ENCODE measurements at places on chromosomes 12 and 14.

DNA sequence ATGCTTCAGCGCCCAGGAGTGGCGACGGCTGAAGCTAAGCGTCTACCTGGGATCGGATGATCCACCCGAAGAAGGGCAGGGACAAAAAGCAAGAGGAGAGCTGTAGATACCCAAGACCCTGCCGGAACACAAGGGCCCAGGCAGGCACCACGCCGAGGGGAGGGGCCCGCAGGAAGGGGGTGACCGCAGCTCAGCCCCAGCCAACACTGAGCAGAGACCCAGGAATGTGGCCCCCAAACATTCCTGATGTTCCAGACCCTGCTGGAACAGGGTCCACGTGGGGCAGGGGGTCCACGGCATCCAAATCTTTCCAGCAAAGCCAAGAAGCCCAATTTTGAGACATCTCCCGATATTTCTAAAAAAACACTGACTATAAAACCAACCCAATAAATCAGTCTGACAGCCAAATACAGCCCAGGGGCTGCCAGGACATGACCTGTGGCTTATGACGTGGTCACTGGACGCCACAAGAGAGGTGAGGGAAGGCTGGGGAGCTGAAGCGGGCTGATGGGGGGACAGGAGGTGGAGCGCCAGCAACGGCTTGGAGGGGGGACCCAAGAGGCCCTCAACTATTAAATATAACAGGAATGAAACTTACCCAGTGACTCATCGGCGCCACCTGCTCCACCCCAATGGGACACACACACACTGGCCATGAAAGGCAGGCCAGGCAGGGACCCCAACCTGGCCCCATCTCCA, 58.9 kb downstream of the NCOR2 start:
- no peak for DNase-seq

DNA sequence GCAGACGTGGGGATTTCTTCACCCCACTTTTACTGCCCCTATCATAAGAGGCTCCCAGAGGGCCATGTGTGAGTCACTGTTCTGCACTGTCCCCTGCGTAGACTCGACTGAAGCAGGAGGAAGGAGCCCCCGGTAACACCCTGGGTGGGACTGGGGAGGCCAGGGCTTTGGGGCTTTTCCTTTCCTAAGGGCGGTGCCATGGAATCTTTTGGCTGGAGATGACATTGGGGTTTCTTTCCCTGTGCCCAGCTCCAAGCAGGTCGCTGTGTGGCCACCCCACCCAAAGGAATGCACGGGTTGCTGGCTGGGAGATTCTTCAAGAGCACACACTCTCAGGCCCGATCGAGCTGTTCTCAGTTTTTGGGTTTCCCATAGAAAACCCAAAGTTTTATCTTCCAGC, 62.3 kb upstream of the RIN3 start:
- no peak for DNase-seq

GRCh38 chr14:22472935-22473854, 115.8 kb downstream of the DAD1 start:
- peak; percentile 16 for DNase-seq

GRCh38 chr14:60482743-60483142, 3.1 kb downstream of the C14orf39 start:
- DNase-seq, result no peak

DNA sequence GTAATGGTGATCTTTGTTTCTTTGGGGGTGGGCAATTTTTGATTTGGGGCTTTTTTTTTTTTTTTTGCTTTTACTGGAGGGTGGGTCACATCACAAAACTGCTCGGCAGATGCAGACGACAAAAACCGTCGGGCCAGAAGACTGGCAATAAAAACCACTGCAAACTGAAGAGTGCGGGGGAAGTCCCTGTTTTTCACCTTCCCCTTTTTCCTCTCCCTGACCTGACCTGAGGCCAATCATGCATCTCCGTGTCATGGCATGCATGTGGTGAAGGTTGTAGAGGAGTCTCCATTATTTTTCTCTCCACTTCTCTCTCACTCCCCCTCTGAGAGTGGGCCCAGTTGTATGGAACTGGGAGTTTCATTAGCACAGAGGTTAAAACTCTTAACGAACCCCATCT, 57.5 kb downstream of the AP5M1 start:
- no peak for DNase-seq

DNA sequence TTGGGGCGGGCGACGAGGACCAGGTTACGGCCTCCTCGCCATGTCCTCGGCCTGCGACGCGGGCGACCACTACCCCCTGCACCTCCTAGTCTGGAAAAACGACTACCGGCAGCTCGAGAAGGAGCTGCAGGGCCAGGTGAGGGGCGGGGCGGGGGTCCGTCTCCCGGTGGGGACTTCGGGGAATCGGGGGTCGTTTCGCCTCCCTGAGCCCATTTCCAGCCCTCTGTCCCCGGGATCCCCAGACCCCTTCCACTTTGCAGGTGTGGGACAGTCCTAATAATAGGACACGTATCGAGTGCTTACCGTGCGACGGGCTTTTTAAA, 380 bp downstream of the ANKRD13A start:
- no peak for DNase-seq

DNA sequence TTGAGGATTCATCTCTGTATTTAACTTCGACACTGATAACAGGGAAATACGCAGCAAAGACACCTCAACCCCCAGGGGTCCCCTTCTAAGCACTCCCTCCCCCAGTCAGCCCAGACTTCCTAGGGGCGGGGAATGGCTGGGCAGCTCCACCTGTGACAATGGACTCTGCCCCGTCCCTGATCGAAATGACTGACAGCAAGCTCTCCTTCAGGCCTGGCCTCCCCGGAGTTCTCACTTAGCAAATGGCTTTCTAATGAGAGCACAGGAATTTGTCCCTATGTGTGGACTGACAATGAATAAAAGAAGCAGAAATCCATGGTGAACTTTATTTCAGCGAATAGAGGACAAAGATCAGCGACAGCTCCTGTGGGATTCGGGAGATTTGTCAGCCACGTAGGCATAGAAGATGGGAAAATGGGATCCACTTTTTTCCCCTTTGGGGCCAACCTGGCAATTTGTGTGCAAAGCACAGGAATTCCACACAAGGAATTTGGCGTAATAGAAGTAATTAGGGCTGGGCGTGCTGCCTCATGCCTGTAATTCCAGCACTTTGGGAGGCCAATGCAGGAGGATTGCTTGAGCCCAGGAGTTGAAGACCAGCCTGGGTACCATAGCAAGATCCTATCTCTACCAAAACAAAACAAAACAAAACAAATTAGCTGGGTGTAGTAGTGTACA, 63.8 kb downstream of the TNFAIP2 start:
- DNase-seq, result peak; percentile 88

- peak; percentile 88 for DNase-seq
These were observed at the start of gene ZBTB1 for GRCh38 chr14:64504310-64504896. Gene ZBTB1 (plus strand): TSS chr14:64504770. CDS start chr14:64521505, 16,735 bp downstream.

GRCh38 chr14:103718572-103718971, 3.0 kb downstream of the ZFYVE21 start:
- DNase-seq, result no peak

- peak; percentile 63 for DNase-seq
These were observed 283.3 kb upstream of the PWP1 start for GRCh38 chr12:107402041-107403022.

- DNase-seq, result no peak
These were observed 126.7 kb downstream of the TTC6 start for GRCh38 chr14:37721976-37722659.

- no peak for DNase-seq
These were observed 12.8 kb upstream of the BEGAIN start for GRCh38 chr14:100599981-100600380.

- peak; percentile 45 for DNase-seq
These were observed 244.2 kb upstream of the OR4E1 start for GRCh38 chr14:21917699-21918436.

All from trophoblast cell (in vitro differentiated cells and primary cell).